ENCODE measurements at places on chromosomes 16 and 17.

DNA sequence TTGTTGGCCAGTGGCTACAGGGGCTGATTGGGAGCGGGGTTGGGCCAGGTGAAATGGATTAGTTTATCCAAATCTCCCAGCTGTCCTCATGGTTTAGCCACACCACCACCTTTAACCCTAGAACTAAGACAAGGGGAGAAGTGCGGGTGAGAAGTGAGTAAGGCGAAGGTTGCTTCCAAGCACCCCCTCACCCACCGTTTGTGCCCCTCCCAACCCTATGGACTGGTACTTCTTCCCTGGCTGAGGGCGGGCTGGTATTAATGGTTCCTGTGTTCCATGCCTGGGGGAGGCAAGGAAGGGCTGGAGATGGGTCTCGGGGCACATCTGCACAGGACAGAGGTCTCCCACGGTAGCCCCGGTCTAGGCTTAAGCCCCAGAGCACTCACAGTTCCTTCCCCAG, 25.1 kb downstream of the NT5M start:
- no peak for DNase-seq

- DNase-seq, result peak; percentile 90
These were observed 232.8 kb downstream of the CCDC182 start for GRCh38 chr17:57512258-57512657.

GRCh38 chr16:89116341-89117226, 22.9 kb downstream of the ACSF3 start:
- DNase-seq, result no peak

DNA sequence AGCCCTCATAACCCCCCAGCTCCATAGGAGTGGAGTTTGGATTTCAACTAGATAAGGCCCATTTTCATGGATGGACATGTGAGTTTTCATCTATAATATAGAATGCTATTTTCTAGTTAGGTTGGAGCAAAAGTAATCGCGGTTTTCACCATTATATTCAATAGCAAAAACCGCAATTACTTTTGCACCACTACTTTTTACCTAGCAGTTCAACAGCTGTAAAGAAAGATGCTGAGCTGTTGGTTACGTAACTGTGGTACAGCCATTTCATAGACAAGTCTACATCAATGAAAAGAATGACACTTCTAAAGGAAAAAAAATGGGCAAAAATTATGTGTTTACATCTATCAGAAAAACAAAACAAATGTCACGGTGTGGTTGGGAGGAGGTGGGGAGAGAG, 507.7 kb downstream of the MAF start:
- DNase-seq, result no peak

GRCh38 chr17:43791589-43791988, 11.4 kb downstream of the CFAP97D1 start:
- peak; percentile 90 for DNase-seq

GRCh38 chr17:7266784-7267183, 4.5 kb upstream of the CLDN7 start:
- DNase-seq, result no peak

DNA sequence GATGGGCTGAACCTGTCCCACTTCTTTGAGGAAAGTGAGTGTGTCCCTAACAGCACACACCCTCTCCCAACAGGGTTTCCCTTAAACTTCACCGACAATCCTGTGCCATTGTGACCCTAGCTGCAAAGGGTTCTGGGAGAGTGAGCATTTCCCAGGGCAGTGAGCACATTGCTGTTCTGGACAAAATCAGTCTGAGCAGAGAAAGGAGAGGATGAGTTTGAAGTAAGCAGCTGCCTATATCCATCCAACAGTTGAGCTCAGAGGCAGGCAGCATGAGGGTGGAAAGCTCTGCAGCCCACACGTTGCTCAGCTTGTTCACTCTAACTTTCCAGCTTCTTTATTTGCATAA, 296.5 kb upstream of the MAF start:
- DNase-seq, result no peak

DNA sequence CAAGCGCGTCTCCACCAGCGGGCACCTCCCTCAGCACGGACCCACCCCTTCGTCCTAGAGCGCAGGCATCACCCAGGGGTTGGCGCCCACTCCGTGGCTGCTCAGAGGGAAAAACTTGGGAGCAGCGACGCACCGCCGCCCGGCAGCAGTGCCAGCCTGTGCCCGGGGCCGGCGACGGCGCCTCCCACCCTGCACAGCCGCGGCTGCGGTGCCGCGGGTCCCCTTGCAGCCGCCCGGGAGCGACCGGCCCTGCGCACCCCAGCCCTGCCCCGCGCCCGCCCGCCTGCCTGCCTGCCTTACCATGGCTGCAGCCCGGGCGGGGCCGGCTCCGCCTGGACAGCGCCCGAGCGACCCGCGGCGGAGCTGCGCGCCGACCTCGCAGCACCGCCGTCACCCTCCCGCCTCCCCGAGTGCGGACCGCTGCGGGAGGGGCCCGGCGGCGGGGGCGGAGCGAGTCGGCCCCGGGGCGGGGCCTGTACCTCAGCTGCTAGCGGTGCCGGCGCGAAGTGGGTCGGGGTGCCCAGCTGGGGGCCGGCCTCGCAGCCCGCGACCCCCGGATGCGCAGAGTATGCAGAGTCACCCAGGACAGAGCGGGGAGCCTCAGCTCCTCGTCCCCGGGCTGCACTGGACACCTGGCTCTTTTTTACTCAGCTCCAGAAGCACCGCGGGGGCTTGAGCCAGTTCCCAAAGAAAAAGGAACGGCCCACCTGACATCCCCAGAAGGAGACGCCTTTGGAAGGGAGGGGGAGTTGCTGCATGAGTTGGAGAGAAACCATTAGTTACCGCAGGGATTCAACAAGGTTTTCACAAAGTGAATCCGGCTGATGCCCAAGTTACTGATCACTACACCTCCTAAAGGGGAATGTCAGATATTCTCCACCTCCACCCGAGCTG, 17.5 kb upstream of the MTMR4 start:
- DNase-seq, result peak; percentile 67

DNA sequence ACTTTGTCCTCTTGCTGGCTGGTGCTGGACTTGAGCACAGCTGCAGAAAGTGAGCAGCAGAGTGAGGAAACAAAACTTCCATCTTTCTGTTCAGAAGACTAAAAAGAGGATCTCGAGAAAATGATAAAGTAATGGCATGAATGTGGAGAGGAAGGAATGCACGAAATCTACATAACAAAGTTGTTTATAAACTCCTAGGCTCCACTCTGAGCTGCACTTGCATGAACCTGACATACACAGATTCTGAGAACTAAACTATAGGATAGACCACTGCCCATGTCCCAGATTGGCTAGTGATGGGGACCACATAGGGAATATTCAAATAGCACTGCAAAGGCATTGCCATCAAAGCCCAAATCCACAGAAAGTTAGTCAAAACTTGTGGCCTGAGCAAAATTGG, 121.1 kb upstream of the MON1B start:
- no peak for DNase-seq

All from NCI-H524 (cell line).